ENCODE measurements at places on chromosomes 5 and 9.

- DNase-seq = peak; percentile 17
Measured at GRCh38 chr5:1479581-1480188, 34.4 kb upstream of the SLC6A3 start.

DNA sequence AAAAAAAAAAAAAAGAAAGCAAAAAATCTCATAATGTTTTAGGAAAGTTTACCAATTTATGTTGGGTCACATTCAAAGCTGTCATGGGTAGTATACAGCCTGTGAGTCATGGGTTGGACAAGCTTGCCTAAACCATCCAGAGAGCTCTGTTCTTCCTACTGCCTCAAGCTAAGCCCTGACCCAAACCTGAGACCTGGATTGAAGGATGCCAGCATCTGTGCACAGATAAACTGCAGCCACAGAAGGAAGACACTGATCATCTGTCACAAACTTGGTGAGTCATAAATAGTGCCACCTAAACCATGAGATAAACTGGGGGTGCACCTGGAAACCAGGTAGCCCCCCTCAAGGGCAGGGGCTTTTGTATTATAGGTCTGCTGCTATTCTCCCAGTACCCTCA is 31.0 kb downstream of the CSF2 start:
- DNase-seq = no peak

DNA sequence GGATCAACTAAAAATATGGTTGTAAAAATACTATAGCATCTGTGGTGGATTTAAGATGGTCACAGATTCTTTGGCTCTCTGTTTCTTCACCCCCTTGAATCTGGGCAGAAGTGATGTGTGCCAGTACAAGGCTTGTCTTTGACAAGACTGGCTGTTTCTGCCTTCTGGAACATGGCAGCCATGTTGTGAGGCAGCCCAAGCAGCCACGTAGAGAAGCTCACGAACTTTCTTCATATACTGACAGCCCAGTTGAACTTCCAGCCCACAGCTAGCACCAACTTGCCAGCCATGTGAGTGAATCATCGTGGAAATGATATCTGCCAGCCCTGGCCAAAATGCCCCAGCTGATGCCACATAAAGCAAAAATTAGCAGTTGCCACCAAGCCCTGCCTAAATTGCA is 110.8 kb downstream of the BOD1 start:
- no peak for DNase-seq

GRCh38 chr5:32933692-32934091 is 222.6 kb downstream of the NPR3 start:
- no peak for DNase-seq

DNA sequence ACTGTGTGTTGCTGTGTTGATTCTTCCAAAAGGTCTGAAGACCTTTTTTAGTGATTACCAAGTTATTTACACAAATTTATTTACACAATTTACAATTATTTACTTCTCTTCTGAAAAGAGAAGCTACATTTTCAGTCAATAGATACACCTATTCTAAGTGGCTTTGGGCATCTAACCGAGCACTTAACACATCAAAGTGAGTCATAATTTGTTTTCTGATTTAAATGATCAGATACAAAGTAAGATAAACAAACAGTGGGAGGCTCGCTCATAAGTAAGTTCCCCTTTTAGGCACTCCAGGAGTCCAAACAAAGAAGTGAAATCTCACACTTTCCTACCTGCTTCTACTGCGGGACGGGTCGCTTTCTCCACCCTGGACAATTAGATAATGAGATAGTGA is 90.2 kb downstream of the APBA1 start:
- DNase-seq = peak; percentile 3

DNA sequence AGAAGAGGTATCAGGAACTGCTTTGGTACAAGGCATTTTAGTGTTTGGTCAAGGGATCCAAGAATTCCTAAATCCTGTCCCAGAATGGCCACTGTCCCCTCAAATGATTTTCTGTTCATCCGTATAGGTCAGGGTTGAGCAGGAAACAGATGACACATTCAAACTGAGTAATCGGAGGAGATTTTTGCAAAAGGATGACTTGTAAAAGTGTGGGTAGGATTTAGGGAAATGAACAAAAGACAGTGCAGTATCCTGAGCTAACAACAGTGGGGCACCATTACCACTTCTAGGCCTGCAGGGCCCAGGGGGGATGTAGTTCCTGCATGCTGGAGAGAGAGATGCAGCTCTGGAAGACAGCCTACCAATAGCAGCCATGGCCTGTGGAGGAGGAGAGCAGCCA is 290.1 kb downstream of the ZSWIM6 start:
- no peak for DNase-seq

DNA sequence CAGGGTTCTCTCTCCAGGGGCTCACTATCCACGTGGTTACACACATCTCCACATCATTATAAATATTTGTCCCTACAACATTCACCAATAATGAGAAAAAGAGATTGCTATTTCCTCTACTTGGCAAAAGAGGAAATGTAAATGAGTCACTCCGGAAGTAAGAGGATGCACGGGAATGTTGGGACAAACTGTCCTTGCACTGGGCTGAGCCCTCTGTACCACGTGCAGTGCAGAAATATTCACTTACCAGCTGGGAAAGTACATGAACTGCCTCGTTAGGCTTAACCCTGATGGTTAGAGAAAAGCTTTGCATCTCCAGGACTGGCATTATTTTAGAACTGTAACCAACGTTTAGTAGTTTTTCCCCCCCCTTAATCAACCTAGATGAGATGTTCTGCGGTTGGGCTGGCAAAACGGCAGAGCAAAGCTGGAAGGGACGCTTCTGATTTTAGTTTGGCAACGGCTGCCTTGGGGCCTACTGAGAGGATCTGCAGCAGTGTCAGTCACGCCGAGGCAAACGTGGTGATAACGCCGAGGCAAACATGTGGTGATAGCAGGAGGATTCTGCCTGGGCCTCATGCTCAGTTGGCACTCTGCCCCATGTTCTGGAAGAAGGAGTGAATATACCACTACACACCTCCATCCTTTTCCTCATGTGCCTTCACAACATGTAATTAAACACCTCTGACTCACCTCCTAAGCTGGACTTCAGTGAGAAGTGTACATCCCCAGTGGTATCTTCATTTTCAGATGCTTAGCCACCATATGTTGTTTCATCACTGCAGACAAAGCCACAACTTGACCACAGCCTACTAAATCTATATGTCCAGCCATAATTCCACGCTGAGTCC is 661.4 kb upstream of the KLF4 start:
- DNase-seq = peak; percentile 47

DNA sequence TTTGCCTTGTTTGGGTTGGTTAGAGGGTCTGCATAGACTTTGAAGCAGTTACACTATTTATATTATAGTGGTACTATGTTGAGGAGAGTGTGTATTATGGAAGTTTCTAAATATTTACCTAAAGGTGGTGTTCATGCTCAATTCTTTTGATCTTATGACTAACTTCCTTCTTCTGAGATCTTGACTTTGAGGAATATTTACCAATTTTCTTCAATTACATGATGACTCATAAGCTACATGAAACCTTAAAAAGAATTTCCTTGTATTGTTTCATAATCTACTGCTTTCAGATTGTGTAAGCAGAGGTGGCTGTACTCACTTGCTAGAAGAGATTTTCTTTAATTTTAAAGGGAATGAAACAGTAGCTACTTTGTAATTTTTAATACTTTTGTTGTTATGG is 276.1 kb downstream of the TAF11L14 start:
- DNase-seq = peak; percentile 28
